Bronchial epithelial cell (primary cell): ENCODE measurements at places on chromosomes 4 and X. TPM values are rescaled to one million over a fixed set of nuclear protein-coding genes. Genes with fewer than 3 reads are reported as not detected.
A peak's percentile ranks its signal among the peaks of the same experiment; 100 is the strongest.

- DNase-seq = peak; percentile 0
Observed at GRCh38 chrX:9737363-9737762, 28.3 kb downstream of the GPR143 start.

GRCh38 chr4:108006361-108006760 is 16.7 kb downstream of the HADH start:
- no peak for DNase-seq

DNA sequence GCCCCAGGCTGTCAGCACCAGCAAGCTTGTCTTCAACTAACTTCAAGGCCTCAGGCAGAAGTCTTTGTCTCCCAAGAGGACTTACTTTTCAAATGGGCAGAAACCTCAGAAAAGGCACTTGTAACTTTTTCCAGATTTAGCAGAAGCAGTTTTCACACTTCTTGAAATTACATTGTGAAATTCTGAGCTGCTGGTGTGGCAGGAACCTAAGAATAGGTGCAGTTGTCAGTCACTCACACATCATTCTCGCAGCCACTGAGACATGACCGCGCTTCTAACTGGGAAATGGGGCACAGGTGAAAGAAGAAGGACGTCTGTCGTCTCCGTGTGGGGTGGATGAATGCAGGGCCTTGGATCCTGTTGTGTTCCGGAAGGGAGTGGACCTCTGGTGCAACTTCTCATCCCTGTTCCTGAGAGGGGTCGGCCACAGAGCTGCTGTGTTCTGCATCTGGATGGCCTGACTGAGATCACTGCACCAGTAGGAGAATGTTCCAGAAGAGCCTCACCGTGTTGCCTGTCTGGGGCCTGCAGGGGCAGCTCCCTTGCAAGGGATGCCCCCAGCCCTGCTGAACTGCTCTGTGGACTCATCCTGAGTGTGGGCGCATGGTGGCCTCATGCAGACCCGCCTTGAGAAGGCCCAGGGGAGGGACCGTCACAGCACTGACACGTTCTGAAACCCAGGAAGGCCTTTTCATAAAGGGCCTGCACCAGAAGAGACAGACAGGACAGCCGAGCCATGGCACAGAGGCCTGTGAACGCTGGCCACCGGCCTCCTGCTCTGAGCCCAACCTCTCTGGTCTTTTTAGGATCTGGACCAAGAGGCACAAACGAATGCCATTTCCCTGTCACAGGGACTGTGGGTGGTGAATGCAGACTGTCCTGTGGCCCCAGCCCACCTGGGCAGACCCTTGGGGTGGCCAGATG is 18.7 kb downstream of the NAT8L start:
- no peak for DNase-seq

GRCh38 chr4:77493120-77493752 is 112.4 kb upstream of the CXCL13 start:
- no peak for DNase-seq

- no peak for DNase-seq
Observed at GRCh38 chr4:4609622-4610334, 67.9 kb upstream of the STX18 start.

- peak; percentile 82 for DNase-seq
Observed at GRCh38 chr4:153212736-153213135, 8.5 kb downstream of the TRIM2 start.

DNA sequence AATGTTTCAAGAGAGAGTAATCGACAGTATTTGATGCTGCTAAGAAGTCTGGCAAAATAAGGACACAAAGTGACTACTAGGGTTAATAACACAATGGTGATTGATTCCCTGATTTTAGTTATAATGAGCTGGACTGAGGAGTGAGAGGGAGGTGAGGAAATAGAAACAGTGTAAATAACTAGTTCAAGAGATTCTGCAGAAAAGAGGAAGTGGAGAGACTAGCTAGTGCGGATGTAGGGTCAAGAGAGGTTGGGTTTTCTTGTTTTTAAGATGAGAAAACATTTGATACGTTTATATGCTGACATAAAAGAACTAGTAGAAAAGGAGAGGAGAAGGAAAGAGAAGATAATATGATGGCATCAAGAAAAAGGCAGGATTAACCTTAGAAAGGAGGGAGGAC is 12.2 kb upstream of the TRPC5 start:
- no peak for DNase-seq

DNA sequence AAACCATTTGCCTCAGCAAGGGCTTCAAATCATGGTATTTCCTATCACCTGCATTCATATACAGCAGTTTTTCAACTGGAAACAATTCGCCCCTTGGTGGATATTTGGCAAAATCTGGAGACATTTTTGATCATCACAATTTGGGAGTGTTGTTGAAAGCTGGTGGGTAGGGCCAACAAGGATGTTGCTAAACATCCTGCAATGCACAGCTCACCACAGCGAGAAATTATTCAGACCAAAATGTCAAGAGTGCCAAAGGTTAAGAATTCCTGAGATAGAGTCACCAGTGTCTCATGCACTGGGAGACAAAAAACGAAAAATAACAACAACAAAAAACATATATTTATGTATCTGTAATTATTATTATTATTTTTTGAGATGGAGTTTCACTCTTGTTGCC is 435.2 kb upstream of the CTSO start:
- DNase-seq = no peak

- DNase-seq = no peak
Observed at GRCh38 chrX:150406596-150406995, 43.5 kb downstream of the MAMLD1 start.

TRMT10A gene
- total RNA-seq = 12.1 and 14.6 TPM in 2 replicates

- no peak for DNase-seq
Observed at GRCh38 chr4:48370260-48371134, 29.2 kb downstream of the SLAIN2 start.

AGA gene
- total RNA-seq = 71.3 and 111 TPM in 2 replicates

MUC7 gene
- total RNA-seq = not detected in 2 replicates

MAGEA10 gene
- not detected in 2 replicates for total RNA-seq

KCNIP4 gene
- 0.53 and 1.4 TPM in 2 replicates for total RNA-seq

DNA sequence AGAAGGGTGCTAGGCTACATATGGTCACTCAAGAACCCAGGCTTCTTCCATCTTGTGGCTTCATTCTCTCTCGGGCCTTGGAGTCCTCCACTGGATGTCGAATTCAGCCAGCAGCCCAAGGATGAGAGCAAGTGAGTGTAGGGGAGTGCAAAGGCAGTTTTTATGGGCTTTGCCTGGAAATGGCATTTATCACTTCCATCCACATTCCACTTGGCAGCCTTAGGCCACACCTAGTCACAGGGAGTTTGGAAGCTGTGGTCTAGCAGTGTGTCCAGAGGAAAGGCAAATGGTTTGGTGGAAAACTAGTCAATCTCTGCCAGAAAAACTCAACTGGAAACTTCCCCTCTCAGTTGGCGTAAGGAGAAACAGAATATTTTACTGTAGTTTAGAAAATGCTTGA is 59.0 kb downstream of the NHS start:
- DNase-seq = no peak

OR13H1 gene
- not detected in 2 replicates for total RNA-seq

PDGFRA gene
- total RNA-seq = 0.26 and 2.1 TPM in 2 replicates

GRCh38 chr4:110681381-110681780 is 58.5 kb upstream of the PITX2 start:
- DNase-seq = no peak

- no peak for DNase-seq
Observed at GRCh38 chrX:16394290-16394689, 227.0 kb downstream of the MAGEB17 start.

- DNase-seq = peak; percentile 73
Observed at GRCh38 chr4:123495530-123495929, 98.9 kb downstream of the SPRY1 start.

DNA sequence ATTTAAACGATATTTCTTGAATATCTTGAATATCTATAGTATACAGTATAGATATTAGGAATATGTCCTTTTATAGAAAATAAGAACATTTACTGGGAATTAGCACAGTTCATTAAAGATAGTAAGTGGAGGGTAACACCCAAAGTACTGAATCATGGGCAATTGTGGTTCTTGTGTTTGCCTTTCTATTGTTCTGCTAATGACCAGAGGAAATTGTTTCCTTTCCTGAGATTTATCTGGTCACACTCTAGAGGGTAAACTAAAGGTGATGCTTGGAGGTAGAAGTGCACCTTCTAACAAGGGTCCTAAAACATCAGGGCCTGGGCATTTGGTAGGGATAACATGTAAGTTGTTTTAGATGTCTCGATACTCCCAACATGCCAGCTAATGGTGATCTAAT is 241.3 kb upstream of the SFRP2 start:
- DNase-seq = no peak

GRCh38 chr4:26229974-26230373 is 90.8 kb upstream of the RBPJ start:
- no peak for DNase-seq

DNA sequence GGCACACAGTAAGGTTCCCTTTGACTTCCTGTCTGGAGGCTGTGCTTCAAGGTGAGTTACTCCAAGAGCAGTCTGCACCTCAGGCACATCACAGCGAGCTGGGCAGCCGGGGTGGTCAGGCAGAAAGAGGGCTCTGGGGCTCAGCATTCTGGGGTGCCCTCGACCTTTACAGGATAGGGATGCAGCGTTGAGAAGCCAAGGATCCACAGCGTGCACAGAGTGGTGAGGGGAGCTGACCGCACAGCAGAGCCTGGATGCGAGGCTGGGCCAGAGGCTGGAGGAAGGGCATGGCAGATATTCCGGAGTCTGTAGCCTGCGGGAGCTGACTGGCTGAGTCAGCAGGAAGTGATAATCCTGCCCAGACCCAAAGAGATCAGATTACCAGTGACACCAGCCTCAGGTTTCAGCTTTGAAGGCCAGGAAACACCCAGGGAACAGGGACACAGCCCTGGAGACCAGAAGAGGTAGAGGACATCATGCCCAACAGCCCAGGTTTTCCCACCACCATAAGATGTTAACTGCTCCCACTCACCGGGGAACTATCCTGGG is 38.4 kb upstream of the PDLIM3 start:
- DNase-seq = peak; percentile 81

F8A1 gene
- 0.64 and 0.79 TPM in 2 replicates for total RNA-seq

UGT2B11 gene
- total RNA-seq = not detected in 2 replicates

PLP1 gene
- total RNA-seq = not detected in 2 replicates

GRCh38 chr4:128315756-128316520 is 28.3 kb upstream of the PGRMC2 start:
- peak; percentile 55 for DNase-seq

GRCh38 chrX:53048169-53049126 is at the start of gene GPR173:
Gene GPR173, plus strand, starts transcription at chrX:53048789. Its CDS starts 27,833 bp downstream, at chrX:53076622.
- DNase-seq = no peak

FAM50A gene
- 88.5 and 90.4 TPM in 2 replicates for total RNA-seq

DNA sequence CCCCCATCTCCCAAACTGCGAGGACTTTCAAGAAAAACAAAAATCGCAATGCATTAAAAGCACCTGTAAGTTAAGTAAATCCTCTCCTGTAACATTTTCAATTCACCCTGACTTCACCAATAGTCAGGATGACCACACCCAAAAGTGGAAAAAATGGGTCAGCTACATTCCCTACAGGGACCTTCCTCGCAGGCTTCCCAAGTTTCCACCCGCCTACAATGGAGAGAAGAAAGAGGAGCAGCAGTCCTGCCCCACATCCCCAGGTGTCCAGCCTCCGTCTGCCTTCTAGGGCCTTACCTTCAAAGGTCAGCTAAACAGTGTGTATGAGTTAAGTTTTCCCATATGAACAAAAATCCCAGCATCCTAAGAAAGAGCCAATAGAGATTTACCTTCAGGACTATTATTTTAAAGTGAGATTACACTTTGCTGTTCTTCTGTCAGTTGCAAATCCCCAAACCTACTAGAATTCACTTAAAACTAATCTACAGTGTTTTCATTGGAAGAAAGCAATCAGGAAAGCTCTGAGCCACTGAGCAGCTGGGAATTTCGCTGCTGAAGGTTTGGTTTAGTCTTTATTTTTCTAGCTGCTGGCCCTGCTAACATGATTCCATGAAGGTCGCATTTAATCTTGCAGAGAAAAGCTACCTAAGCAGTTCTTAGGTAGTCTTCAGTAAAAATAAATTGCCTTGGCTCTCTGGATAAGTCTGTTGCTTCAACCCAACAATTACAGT is 12.5 kb downstream of the IRF2 start:
- DNase-seq = no peak

KLB gene
- total RNA-seq = under 0.01 TPM in 2 replicates

- DNase-seq = no peak
Observed at GRCh38 chr4:177033632-177034031, 240.9 kb upstream of the VEGFC start.

ENPEP gene
- not detected in 2 replicates for total RNA-seq

DNA sequence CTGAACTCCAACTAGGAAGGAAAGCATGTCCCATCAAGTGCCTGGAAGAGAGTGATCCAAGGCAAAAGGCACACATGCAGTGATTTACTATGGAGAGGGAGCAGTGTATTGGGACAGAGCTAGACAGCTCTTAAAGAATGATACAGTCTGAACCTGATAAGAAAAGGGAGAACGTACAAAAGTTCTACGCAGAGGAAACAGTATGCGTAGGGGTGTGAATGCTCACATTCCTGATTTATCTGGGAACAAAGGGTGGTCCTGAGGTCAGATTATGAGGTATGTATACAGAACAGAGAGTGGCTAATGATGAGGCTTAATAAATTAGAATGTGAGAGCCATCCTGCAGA is 12.0 kb downstream of the HS3ST1 start:
- no peak for DNase-seq

- peak; percentile 76 for DNase-seq
Observed at GRCh38 chr4:103008875-103009729, 10.4 kb downstream of the SLC9B1 start.

- no peak for DNase-seq
Observed at GRCh38 chr4:1326751-1327525, 20.1 kb upstream of the UVSSA start.

DNA sequence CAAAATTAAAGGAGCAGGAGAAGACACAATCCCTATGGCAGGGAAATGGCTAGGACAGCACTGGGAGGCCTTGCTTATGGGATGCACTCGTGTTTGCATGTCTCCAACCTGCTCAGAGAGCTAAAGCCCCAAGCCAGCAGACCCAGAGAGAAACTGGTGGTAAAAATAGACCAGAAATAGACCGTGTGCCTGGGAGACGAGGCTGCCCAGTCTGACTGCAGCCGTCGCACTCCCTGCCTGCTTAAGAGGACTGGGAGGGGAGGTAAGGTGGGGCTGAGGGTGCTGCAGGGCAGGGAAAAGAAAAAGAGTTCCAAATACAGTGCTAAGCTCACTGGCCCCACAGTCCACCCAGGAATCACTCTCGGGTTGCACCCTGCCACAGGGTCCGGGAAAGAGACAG is 633.5 kb downstream of the BCOR start:
- DNase-seq = no peak

- DNase-seq = no peak
Observed at GRCh38 chrX:97907791-97908190, 1024.1 kb downstream of the RPA4 start.

DNA sequence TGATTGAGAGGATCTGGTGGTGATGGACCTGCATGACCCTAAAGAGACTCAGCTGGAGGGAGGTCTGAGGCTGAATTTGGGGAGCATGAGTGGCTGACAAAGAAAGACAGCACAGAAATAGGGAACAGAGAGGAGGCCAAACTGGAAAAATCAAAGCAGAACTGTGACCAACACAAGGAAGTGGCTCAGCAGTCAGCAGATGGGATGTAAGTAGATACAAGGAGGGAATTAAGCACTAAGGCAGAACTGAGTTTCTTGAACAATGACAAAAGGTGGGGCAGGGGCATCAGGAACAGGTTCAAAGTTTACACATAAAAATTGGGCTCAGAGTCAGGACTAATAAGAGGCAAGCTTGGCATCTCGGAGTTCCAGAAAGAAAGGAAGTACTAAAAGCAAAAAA is 144.3 kb upstream of the KLF3 start:
- no peak for DNase-seq
